Ovary (tissue), 10 donors: ENCODE measurements at places on chromosomes 6 and 20. TPM values are rescaled to one million over a fixed set of nuclear protein-coding genes. Genes with fewer than 3 reads are reported as not detected.

Gene HSPA1B
- total RNA-seq, result 196 TPM

- no peak overlapping the region for H3K4me3 ChIP-seq
- no peaks in the 10 kb centered on the region for H3K4me1 ChIP-seq
- no peak for DNase-seq
- no peak overlapping the region for H3K27ac ChIP-seq
- no peaks in the 10 kb centered on the region for H3K36me3 ChIP-seq
- no peaks in the 10 kb centered on the region for H3K27me3 ChIP-seq
These were observed 116.7 kb upstream of the SLC24A3 start for GRCh38 chr20:19095762-19096161.

- no peak overlapping the region for H3K27ac ChIP-seq
- H3K36me3 ChIP-seq, result no peaks in the 10 kb centered on the region
- H3K4me3 ChIP-seq, result no peak overlapping the region
- DNase-seq, result no peak
- no peaks in the 10 kb centered on the region for H3K27me3 ChIP-seq
- H3K4me1 ChIP-seq, result no peaks in the 10 kb centered on the region
These were observed 101.0 kb upstream of the CHD6 start for GRCh38 chr20:41719151-41719550.

- no peaks in the 10 kb centered on the region for H3K4me1 ChIP-seq
- no peak overlapping the region for H3K4me3 ChIP-seq
- H3K27me3 ChIP-seq, result no peaks in the 10 kb centered on the region
These were observed 337.0 kb downstream of the RNGTT start for GRCh38 chr6:88626460-88626859.

DNA sequence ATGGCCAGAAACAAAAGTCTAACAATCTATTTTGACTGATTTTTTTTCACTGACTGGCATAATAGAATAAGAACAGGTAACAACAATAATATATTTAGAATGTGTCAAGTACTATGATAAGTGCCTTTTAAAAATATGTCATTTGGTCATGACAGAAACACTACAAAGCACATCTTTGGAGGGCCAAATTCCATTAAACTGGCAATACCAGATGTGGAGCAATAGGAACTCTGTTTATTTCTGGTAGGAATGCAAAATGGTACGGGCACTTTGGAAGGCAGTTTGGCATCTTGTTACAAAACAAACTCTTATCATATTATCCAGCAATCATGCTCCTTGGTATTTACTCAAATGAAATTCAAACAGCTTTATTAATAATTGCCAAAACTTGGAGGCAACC is 39.3 kb downstream of the TENT5A start:
- H3K27ac ChIP-seq, result no peak overlapping the region
- H3K4me1 ChIP-seq, result no peaks in the 10 kb centered on the region
- H3K27me3 ChIP-seq, result no peaks in the 10 kb centered on the region
- no peaks in the 10 kb centered on the region for H3K36me3 ChIP-seq
- no peak overlapping the region for H3K4me3 ChIP-seq

Gene CYP24A1
- not detected for total RNA-seq

GRCh38 chr6:110063594-110064263 is 85.6 kb downstream of the GPR6 start:
- no peak overlapping the region for H3K4me3 ChIP-seq
- H3K27ac ChIP-seq, result no peak overlapping the region
- no peaks in the 10 kb centered on the region for H3K36me3 ChIP-seq
- no peak for DNase-seq

Gene EBF4
- total RNA-seq, result 36.2 TPM

DNA sequence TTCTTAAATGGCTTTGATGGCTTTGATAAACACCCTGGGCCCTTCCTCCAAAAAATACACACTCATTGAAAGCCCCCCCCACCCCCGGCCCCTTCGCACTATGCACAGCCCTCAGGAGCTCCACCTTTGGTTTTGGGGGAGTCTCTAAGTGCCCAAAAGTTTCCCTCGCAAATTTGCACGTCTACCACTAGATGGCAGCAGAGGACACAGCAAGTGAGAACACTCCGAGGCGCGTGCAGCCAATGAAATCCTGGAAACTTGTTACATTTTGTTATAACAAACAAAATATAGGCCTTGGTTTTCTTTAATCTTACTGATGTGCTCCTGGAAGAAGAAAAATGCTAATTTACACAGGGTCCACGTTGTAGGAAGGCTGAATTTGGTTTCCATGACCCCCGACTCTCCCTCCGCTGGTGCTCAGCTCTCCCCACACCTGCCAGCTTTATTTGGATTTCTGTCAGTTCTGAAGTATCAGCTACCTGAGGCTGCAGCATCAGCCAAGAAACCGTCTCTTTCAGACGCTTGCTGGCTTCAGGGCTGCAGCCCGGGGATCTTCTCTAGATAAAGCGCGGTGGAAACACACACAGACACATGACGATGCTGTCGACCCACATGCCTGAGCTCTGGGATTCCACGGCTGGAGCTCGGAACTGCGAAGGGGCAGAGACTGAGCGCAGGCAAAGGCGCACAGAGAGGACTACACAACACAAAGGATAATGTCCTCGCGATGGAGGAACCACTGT is 148.3 kb upstream of the RPS6KA2 start:
- no peak overlapping the region for H3K27ac ChIP-seq
- H3K27me3 ChIP-seq, result no peaks in the 10 kb centered on the region
- peak; percentile 40 for DNase-seq
- H3K4me1 ChIP-seq, result no peaks in the 10 kb centered on the region
- no peaks in the 10 kb centered on the region for H3K36me3 ChIP-seq
- no peak overlapping the region for H3K4me3 ChIP-seq

DNA sequence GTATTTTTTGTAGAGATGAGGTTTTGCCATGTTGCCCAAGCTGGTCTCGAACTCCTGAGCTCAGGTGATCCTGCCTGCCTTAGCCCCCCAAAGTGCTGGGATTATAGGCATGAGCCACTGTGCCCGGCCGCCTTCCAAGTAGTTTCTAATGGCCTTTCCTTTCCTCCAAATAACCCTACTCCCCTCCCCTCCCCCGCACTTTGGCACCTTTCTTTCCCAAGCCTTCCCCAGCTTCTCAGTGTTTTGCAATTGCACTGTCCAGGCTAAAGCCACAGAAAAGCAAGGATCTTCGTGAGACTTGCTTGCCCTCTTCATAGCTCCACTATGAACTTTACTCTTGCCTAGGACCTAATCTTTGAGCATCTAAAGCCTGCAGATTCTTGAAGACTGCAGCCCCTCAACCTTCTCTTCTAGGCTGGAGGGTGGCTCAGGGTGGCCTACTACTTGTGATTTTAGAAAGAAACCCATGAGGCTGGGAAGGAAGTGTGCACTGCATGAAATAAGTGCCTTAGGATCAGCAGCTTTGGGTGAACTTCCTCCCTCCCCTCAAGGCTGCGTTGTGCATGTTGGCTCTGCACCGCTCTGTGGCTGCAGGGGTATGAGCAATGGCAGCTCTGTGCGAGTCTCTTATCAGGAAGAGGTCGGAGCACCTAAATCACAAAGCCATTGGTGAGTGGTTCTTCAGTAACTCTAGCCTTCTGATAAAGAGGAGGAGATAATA is 152.4 kb upstream of the SNX9 start:
- H3K36me3 ChIP-seq, result no peaks in the 10 kb centered on the region
- DNase-seq, result peak; percentile 59
- no peak overlapping the region for H3K4me3 ChIP-seq
- no peaks in the 10 kb centered on the region for H3K27me3 ChIP-seq
- H3K4me1 ChIP-seq, result peaks cover 9% of the 10 kb centered on the region
- peak overlapping the region; percentile 71 for H3K27ac ChIP-seq

Gene SNX21
- 83.9 TPM for total RNA-seq

Gene PDYN
- not detected for total RNA-seq

DNA sequence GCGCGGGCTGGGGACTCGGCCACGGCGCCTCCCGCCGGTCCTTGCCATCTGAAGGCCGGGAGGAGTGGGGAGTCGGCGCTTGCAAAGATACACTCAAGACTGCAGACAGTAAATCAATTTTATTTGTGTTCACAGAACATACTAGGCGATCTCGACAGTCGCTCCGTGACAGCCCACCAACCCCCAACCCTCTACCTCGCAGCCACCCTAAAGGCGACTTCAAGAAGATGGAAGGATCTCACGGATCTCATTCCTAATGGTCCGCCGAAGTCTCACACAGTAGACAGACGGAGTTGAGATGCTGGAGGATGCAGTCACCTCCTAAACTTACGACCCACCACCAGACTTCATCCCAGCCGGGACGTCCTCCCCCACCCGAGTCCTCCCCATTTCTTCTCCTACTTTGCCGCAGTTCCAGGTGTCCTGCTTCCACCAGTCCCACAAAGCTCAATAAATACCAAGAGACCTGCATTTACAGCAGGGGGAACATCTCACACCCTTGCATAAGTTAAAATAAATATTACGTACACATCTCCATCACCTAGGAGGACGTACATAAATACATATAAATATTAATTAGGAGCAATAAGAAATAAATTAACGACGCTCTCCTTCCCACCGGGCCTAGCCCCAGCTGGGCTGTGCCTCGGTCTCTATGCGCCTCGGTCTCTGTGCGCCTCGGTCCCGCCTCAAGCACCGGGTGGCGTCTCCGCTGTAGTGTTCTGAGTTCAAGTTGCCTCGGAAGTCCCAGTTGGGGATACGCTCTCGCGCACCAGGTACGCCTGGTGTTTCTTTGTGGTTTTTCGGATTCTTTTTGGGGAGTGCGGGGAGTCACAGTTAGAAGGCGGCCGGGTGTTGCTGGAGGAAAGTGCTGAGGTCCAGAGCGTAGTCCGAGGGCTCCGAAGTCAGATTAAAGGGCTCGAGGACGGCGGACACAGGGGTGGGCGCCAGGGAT is 889 bp upstream of the FLOT1 start:
- peak; percentile 37 for DNase-seq
- H3K27ac ChIP-seq, result peak overlapping the region; percentile 72
- H3K36me3 ChIP-seq, result no peaks in the 10 kb centered on the region
- no peaks in the 10 kb centered on the region for H3K27me3 ChIP-seq
- peak overlapping the region; percentile 60 for H3K4me3 ChIP-seq
- peaks cover 9% of the 10 kb centered on the region for H3K4me1 ChIP-seq

Gene MYH7B
- total RNA-seq, result 0.97 TPM

GRCh38 chr20:60407011-60407771 is 449.0 kb downstream of the CDH26 start:
- no peaks in the 10 kb centered on the region for H3K36me3 ChIP-seq
- H3K4me1 ChIP-seq, result no peaks in the 10 kb centered on the region
- DNase-seq, result no peak
- H3K27me3 ChIP-seq, result no peaks in the 10 kb centered on the region
- H3K4me3 ChIP-seq, result no peak overlapping the region

GRCh38 chr6:53532061-53532797 is 12.7 kb downstream of the GCLC start:
- peaks cover 3% of the 10 kb centered on the region for H3K4me1 ChIP-seq
- H3K27me3 ChIP-seq, result no peaks in the 10 kb centered on the region
- H3K27ac ChIP-seq, result no peak overlapping the region
- no peak overlapping the region for H3K4me3 ChIP-seq
- H3K36me3 ChIP-seq, result no peaks in the 10 kb centered on the region

DNA sequence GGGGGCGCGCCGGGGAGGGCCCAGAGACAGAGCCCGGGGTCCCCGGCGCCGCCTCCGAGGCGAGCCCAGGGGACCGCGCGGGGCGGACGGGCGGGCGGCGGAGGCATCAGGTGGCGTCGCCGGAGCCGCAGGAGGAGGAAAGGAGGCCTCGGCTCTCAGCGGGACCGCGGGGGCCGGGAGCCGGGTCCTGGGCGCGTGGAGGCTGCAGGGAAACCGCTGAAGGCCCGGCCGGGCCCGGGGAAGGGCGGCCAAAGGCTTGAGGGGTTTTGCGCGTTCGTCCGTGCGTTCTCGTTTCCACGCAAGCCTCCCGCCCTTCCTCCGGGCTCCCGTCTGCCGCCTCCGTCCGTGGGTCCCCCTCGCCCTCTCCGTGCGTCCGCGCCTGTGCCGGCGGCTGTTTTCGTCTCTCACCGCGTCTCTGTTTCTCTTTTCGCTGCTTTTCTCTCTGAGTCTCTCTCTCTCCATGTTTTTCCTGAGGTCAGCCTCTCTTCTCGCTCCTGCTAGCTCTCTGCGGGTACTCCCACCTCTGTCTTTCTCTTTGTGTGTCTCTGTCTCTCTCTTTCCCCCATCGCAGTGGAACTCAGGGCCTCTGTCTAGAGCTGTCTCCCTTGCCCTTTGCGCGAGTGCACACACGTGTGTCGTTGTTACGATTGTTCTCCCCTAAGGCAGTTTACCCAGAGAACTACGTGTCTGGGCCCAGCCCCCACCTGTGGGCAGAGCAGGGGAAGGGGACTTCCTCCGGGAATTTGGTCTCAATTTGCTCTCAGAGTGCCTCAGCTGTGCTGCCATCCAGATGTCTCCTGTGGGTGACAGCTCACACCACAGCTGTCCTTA is 2.1 kb downstream of the IRF4 start:
- H3K27ac ChIP-seq, result no peak overlapping the region
- H3K27me3 ChIP-seq, result no peaks in the 10 kb centered on the region
- no peak overlapping the region for H3K4me3 ChIP-seq
- H3K4me1 ChIP-seq, result peaks cover 8% of the 10 kb centered on the region
- H3K36me3 ChIP-seq, result no peaks in the 10 kb centered on the region

Gene EDN3
- 1.1 TPM for total RNA-seq

Gene CCN2
- 72.4 TPM for total RNA-seq

GRCh38 chr6:61606500-61606899 is 679.5 kb downstream of the KHDRBS2 start:
- H3K36me3 ChIP-seq, result no peaks in the 10 kb centered on the region
- no peak overlapping the region for H3K4me3 ChIP-seq
- DNase-seq, result no peak
- H3K4me1 ChIP-seq, result no peaks in the 10 kb centered on the region
- H3K27me3 ChIP-seq, result no peaks in the 10 kb centered on the region
- H3K27ac ChIP-seq, result no peak overlapping the region

DNA sequence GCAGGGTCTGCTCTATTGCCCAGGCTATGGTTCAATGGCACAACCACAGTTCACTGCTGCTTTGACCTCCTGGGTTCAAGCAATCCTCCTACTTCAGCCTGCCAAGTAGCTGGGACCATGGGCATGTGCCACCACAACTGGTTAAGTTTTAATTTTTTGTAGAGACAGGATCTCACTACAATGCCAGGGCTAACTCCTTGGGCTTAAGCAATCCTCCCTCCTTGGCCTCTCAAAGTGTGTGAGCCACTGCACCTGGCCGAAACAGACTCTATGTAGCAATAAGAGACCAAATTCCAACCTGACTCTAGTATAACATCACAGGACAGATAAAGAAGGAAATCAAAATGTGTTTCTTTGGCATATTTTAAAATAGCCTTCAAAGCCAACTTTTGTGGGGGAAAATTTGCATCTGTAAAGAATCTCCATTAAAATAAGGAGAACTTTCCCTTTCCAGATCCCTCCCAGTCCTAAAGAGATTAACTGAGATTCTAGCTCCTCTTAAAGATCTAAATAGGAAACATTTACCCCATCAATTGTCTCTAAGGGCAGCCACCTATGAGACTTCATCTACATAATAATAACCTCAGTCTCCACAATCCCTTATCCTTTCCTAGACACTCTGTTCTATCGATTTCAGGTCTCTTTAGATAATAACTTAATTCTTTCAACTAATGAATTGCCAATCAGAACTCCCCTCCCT is 94.7 kb upstream of the PLCB4 start:
- H3K4me3 ChIP-seq, result no peak overlapping the region
- no peak for DNase-seq
- no peaks in the 10 kb centered on the region for H3K4me1 ChIP-seq
- no peaks in the 10 kb centered on the region for H3K27me3 ChIP-seq
- H3K27ac ChIP-seq, result no peak overlapping the region
